ENCODE measurements at places on chromosomes 13 and 19. TPM values are rescaled to one million over a fixed set of nuclear protein-coding genes. Genes with fewer than 3 reads are reported as not detected.

The ACP5 gene
- 17.1 TPM for total RNA-seq

The GRIN2D gene
- 0.11 TPM for total RNA-seq

The MCF2L gene
- 22.2 TPM for total RNA-seq

GRCh38 chr19:38401148-38401547 is 1.7 kb upstream of the FAM98C start:
- H3K4me1 ChIP-seq: no peaks in the 10 kb centered on the region
- H3K36me3 ChIP-seq: no peaks in the 10 kb centered on the region
- no peak overlapping the region for H3K27ac ChIP-seq
- H3K27me3 ChIP-seq: no peaks in the 10 kb centered on the region

GRCh38 chr19:41956621-41957020 is 2.5 kb downstream of the RABAC1 start:
- peaks cover 1% of the 10 kb centered on the region for H3K4me1 ChIP-seq
- no peak overlapping the region for H3K4me3 ChIP-seq
- no peaks in the 10 kb centered on the region for H3K27me3 ChIP-seq
- DNase-seq: no peak
- no peak overlapping the region for H3K27ac ChIP-seq
- H3K36me3 ChIP-seq: no peaks in the 10 kb centered on the region

- DNase-seq: no peak
- H3K4me1 ChIP-seq: no peaks in the 10 kb centered on the region
- no peaks in the 10 kb centered on the region for H3K36me3 ChIP-seq
- no peak overlapping the region for H3K27ac ChIP-seq
- H3K4me3 ChIP-seq: no peak overlapping the region
Measured at GRCh38 chr13:76610819-76611415, 275.3 kb downstream of the KCTD12 start.

DNA sequence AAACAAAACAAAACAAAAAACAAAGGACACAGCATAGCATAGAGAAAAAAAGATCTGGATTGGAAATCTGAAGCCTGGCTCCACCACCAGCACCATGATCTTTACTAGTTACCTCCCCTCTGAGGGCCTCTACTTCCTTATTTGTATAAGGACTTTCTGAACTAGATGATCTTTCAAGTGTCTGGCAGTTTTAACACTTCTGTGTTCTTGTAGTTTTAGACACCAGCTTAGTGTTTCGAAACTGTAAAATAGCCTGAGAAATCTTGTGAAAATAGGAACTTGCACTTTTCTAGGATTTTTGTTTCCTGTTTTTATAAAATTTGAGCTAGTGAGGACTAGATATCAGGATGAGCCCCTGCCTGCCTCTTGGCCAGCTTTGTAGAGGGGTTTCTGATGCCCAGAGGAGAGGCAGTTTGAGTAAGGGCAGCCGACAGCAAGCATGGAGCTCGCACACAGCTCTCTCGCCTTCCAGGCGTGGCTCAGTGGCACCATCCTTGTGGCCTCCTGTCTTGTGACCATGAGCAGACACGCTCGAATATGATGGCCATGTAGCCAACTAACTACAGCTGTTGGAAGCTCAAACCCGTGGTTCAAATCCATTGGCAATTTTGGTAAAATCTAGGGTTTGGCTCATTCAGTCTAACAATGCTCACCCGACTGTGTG is 319.0 kb downstream of the KCNRG start:
- no peaks in the 10 kb centered on the region for H3K27me3 ChIP-seq
- no peak overlapping the region for H3K4me3 ChIP-seq
- no peak overlapping the region for H3K27ac ChIP-seq

DNA sequence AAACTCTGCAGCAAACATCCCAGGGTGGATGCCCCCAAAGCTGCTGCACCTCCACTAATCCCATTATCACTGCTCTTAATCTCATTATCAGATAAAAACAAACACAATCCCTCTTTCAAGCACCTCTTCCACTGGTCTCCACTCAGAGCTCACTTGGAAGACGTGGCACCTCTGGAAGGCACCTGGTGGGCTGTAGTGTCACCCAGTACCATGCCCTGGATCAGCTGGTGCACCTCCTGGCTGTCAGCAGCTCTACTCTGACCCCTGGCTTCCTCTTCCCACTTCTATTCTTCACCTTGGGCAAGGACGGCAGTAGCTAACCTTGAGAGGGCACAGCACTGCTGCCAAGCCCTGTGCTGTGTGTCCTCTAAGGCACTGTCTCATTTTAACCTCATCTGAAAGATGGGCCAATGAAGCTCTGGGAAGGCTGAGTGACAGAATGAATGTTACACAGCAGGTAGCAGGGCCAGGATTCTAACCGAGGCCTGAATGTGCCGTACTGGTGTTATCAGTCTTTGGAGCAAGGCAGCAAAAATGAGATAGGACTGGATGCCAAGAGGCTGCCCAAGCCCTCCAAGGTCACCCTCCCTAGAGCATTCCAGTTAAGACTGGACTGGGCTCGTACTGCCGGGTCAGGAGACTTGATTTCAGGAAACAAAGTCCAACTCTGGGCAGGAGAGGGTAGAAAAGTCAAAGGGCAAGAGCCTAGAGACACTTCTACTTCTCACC is 7.4 kb downstream of the BRD4 start:
- H3K27ac ChIP-seq: no peak overlapping the region
- no peaks in the 10 kb centered on the region for H3K36me3 ChIP-seq
- H3K4me3 ChIP-seq: peak overlapping the region; percentile 5
- peaks cover 40% of the 10 kb centered on the region for H3K4me1 ChIP-seq

DNA sequence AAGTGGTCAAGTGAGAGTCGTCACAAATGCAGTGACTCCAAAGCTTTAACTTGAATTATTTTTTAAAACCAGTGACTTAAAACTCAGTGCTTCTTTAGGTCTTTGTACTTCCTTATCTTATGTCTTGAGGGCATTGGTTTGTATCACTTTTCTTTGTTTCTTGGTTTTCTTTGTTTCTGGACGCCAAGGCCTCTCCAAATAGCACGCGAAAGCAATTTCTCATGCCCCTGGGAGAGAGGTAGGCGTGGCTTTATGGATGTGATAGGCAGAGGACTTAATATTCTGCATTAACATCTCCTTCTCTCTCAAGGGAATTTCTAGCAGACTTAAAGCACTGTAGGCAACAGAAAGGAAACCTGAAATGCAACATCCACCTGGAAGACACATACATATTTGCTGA is 20.6 kb downstream of the UBE2L5 start:
- no peaks in the 10 kb centered on the region for H3K4me1 ChIP-seq
- DNase-seq: no peak
- no peak overlapping the region for H3K27ac ChIP-seq
- no peaks in the 10 kb centered on the region for H3K36me3 ChIP-seq
- H3K4me3 ChIP-seq: no peak overlapping the region
